ENCODE measurements at places on chromosomes 3 and 15.

- no peak for DNase-seq
These were observed 43.1 kb upstream of the ALDH1A3 start for GRCh38 chr15:100836501-100836900.

GRCh38 chr15:63418811-63419210 lies 37.2 kb upstream of the CA12 start:
- DNase-seq = no peak

DNA sequence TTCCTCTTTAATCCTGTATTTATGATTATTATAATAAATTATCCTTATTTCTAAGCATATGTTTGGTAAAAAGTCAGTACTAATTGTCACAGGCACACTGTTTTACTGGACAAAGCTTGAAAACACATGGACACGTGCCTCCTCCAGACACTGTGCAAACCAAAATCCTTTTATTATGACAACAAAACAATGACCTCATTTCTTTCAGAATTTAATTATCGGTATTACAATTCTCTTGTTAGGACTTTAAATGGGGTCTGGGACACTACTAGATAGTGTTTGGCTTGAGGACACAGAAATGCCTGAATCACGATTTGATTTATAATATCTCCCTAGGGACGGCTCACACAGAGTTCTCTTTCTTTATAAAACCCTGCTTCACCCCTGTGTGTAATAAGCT lies 107.3 kb upstream of the IGSF10 start:
- DNase-seq = no peak

GRCh38 chr3:9797196-9797945 lies 4.5 kb downstream of the ARPC4 start:
- DNase-seq = no peak

GRCh38 chr15:31440754-31441311 lies 114.2 kb downstream of the KLF13 start:
- DNase-seq = peak; percentile 16

- DNase-seq = no peak
These were observed 15.4 kb upstream of the LARP6 start for GRCh38 chr15:70869346-70869745.

DNA sequence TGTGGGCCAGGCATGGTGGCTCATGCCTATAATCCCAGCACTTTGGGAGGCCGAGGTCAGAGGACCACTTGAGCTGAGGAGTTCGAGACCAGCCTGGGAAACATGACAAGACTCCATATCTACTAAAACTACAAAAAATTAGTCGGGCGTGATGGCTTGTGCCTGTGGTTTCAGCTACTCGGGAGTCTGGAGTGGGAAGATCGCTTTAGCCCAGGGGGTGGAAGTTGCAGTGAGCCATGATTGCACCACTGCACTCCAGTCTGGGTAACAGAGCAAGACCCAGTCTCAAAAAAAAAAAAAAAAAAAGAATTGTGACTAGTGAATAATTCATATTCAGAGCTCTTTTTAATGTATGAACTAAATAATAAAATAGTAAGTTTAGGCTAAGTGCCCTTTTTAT lies 87.8 kb upstream of the TSEN2 start:
- no peak for DNase-seq

GRCh38 chr3:83514130-83514914 lies 1444.5 kb upstream of the CADM2 start:
- DNase-seq = no peak

DNA sequence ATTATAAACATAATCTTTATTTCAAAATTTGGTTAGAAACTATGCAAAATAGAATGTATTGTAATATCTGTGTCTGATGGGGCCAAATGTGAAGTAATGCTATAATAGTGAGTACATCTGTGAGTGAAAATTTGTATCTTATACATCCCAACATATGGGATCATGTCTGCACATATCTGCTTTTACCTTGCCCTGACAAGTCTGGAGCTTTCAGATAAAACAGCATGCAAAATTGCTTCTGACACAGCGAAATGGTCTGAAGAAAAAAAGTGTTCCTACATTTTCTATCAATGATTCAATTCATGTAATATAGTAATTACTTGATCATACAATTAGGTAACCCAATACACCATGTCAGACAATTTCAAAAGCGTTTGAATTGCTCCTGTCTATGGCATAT lies 58.1 kb upstream of the P3H2 start:
- no peak for DNase-seq

GRCh38 chr3:168134931-168135330 lies 39.2 kb upstream of the GOLIM4 start:
- no peak for DNase-seq

DNA sequence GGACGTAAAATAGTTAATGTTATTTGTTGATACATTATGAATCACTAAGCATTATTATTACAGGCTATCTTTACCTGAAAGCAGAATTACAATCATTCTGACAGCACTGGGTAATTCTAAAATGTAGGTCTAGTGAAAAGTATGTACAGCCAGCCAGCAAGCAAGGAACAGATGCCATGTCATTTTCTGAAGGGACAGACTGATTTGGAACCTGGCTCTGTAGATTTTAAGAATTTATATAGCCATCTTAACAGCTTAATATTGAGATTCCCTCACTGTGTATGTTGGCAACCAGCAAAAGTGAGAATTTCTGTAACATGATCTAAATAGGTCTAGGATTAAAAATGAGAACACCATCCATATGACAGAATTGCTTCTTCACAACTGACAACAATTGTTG lies 359.4 kb downstream of the ZIC4 start:
- no peak for DNase-seq
